ENCODE measurements at places on chromosomes 4 and X. TPM values are rescaled to one million over a fixed set of nuclear protein-coding genes. Genes with fewer than 3 reads are reported as not detected.

The STK26 gene
- 4.5 TPM for total RNA-seq

The TCEAL6 gene
- not detected for total RNA-seq

The MAP3K15 gene
- total RNA-seq, result not detected

The MMRN1 gene
- total RNA-seq, result 0.83 TPM

The SLC2A9 gene
- 2.7 TPM for total RNA-seq

The TCEAL3 gene
- total RNA-seq, result 36.9 TPM

The IL3RA gene
- total RNA-seq, result 2.8 TPM

The TRO gene
- 7.7 TPM for total RNA-seq

The ATOH1 gene
- not detected for total RNA-seq

The AFF2 gene
- total RNA-seq, result 0.12 TPM

The CT45A9 gene
- not detected for total RNA-seq

The ANKRD50 gene
- 13.8 TPM for total RNA-seq

The ADGRG2 gene
- total RNA-seq, result 0.37 TPM

The IL1RAPL1 gene
- total RNA-seq, result 0.06 TPM

The NDUFB11 gene
- total RNA-seq, result 44.9 TPM

The MAGEB10 gene
- total RNA-seq, result not detected

The TLR1 gene
- total RNA-seq, result 3.9 TPM

The PLP1 gene
- total RNA-seq, result 4.9 TPM

The DCAF8L2 gene
- total RNA-seq, result not detected

The RHOXF2 gene
- total RNA-seq, result not detected

The KANTR gene
- 4.8 TPM for total RNA-seq

The CCSER1 gene
- total RNA-seq, result not detected

The FAAH2 gene
- not detected for total RNA-seq

The HSFX3 gene
- total RNA-seq, result not detected

The GABRA4 gene
- not detected for total RNA-seq

The UTP3 gene
- 14.3 TPM for total RNA-seq

The IGSF1 gene
- 0.05 TPM for total RNA-seq

The CXCL9 gene
- total RNA-seq, result not detected

The TRIML1 gene
- not detected for total RNA-seq

The DCAF12L2 gene
- not detected for total RNA-seq

The IL21 gene
- total RNA-seq, result not detected

Data from cardiac ventricle fibroblast (primary cell).